Psoas muscle (tissue), 8 donors: ENCODE measurements at places on chromosomes 11 and 22. TPM values are rescaled to one million over a fixed set of nuclear protein-coding genes. Genes with fewer than 3 reads are reported as not detected.

Gene GSTT2
- total RNA-seq = 0.34 TPM

Gene CLDN5
- 42.3 TPM for total RNA-seq

DNA sequence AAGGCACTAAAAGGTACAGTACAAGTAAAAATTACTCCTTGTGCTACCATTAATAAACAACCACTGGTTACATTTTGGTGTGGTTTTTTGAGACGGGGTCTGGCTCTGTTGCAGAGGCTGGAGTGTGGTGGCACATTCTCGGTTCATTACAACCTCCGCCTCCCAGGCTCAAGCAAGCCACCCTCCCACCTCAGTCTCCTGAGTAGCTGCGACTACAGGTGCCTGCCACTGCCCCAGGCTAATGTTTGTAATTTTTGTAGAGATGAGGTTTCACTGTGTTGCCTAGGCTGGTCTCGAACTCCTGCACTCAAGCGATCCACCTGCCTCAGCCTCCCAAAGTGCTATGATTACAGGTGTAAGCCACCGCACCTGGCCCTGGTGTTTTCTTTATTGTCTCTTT is 20.8 kb downstream of the TAF1D start:
- DNase-seq = no peak

DNA sequence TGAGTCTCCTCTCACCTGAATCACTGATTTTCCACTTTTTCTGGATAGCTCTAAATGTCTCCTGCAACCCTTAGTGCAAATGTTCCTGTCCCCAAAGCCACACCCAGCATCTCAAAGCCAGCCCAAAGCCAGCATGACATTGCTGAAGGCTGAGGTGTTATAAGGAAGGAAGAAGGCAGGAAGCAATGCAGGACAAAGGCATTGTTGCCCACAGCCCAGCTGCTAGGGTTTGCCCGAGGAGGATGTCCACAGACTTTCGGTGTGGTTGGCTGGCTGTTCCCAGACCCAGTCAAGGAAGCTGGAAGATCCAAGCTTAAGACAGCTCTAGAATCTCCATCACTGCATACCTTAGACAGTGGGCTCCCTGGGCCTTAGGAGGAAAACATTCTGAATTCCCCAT is 23.5 kb downstream of the CHST1 start:
- no peak for DNase-seq

GRCh38 chr11:16946477-16947282 is 67.5 kb downstream of the PLEKHA7 start:
- DNase-seq = no peak

DNA sequence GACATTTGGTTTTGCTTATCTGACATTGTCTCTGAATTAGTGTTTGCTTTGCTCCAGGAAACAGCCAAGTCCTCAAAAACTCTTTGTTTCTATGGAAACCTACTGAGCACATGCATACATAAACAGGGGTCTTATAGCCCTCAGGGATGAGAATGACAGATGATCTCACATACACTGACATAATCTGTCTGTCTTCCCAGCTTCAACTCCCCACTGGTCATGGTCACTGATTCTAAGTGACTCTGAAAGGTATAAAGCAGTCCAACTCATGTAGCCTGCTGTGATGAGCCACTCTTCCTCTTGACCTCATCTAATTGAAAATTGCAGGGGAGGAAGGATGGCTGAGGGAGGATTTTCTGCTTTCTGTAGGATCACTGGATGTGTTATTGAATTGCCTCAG is 12.6 kb downstream of the ZNF143 start:
- no peak for DNase-seq

- no peak for DNase-seq
These were observed 123.3 kb upstream of the LUZP2 start for GRCh38 chr11:24373516-24373915.
